GM10248 (cell line): ENCODE measurements at places on chromosomes 11 and 22.

GRCh38 chr11:103317118-103317517, 207.9 kb downstream of the DYNC2H1 start:
- DNase-seq: no peak

DNA sequence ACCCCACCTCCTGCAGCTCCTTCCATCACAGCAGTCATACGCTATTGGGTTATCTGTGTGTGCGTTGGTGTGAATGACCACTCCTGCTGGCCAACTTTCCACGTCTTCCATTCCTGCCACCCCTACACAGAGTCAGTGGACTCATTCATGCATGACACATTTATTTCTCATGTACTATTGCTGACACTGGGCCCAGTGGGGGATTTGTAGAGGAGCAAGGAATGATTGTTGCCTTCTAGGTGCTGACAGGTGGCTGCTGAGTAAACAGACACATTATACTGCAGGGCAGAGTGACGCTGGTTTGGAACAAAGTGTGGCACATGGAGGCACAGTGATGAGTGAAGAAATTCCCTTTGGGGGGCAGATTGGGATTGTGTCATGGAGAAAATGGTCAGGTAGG, 113.9 kb downstream of the CCDC81 start:
- no peak for DNase-seq

GRCh38 chr11:46278387-46279125, 1.1 kb downstream of the CREB3L1 start:
- no peak for DNase-seq

- no peak for DNase-seq
Measured at GRCh38 chr11:31535479-31535878, 25.9 kb downstream of the ELP4 start.

GRCh38 chr22:40789131-40789530, 30.0 kb downstream of the SLC25A17 start:
- no peak for DNase-seq

- DNase-seq: peak; percentile 75
Measured at GRCh38 chr22:45235101-45235777, 5.5 kb downstream of the KIAA0930 start.

DNA sequence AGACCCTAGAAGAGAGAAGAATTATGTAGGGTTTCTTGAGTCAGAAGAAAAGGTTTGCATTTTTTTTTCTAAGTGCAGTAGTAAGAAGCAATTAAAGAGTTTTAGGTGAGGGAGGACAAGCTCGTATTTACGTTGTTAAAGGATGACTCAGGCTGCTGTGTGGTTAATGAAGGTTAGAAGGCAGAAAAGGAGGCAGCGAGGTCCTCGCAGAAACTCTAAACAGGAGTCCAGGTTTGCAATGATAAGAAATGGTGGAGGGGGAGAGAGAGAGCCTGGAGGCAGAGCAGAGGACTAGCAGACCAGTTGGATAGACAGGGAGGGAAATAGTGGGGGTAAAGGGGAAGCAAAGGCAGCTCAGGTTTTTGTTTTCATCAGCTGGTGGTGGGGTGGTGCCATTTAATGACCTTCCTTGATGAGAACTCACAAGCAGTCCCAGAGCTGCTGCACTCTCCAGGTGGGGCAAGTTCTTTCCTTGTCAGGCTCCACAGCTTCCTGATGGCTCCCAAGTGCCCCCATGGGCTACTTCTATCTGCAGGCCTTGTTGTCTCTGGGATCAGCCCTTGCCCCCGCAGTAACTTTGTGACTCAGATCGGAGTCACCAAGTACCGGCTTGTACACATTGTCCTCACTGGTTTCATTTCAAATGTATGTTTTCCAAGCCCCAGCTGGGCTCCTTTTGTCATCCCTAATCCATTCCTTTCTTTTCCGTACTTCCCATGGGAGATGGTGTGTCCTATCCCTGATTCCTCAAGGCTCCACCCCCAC, 8.3 kb upstream of the INSC start:
- no peak for DNase-seq

DNA sequence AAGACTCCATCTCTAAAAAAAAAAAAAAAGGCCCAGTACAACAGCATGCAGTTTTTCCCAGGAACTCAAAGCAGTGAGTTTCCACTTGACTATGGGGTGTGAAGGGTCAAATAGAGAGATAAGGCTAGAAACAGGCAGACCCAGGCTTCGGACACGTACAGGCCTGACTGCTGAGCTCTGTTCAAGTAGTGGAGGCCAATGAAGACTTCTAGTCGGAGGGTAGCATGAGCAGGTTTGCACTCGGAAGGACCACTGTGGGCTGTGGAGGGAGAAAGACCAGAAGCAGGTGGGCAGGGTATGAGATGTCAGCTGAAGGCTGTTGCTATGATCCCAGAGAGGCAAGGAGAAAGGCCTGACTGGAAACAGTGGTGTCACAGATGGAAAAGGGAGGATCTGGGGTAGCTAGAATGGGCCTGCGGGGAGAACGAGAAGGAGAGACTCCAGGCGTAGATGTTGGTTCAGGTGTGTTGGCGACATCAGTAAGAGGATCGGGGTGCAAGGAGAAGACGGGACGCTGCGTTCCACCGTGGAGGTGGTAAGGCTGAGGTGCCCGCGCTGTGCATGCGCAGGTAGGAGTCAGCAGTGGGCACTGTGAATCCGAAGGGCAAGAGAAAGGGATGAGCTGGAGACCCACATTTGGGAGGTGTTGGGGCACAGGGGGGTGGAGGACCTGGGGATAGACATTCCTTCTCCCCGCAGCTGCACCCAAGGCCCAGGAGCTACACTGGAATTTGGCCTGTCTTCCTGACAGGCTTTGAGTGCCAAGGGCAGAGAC, 49.4 kb upstream of the RAB1B start:
- no peak for DNase-seq

- no peak for DNase-seq
Measured at GRCh38 chr11:26997378-26997777, 3.5 kb downstream of the FIBIN start.

- peak; percentile 46 for DNase-seq
Measured at GRCh38 chr11:6755303-6755952, 16.3 kb downstream of the OR2AG2 start.

DNA sequence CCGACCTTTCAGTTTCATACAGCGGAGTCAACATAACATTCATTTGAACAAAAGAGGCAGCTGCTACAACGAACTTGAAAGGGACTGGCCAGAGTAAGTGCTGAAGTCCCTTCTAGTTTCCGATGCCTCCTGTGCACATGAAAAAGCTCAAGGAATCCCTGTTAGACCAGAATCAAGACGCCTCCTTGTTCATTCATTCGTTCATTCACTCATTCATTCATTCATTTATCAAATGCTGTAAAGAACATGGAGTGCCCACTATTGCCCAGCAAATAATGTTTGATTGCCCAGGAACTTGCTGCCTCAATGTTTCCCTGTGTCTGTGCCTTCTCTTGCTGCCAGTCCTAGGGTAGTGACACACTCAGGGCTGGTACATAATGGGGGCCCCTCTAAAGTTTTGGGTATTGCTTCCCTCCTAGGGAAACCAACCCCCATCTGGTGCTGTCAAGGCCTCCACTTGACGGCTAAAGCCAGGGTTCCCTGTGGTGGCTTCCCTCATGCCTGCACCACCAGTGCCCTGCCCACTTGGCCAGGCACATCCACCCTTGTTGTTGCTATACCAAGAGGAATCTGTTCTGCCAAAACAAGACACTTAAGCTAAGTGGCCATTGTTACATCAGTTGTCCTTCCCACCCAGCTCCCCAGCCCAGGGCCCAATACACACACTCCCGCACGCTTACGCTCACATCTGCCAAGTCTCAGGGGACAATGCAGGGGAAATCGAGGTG, 3.8 kb downstream of the TMPRSS13 start:
- DNase-seq: no peak

DNA sequence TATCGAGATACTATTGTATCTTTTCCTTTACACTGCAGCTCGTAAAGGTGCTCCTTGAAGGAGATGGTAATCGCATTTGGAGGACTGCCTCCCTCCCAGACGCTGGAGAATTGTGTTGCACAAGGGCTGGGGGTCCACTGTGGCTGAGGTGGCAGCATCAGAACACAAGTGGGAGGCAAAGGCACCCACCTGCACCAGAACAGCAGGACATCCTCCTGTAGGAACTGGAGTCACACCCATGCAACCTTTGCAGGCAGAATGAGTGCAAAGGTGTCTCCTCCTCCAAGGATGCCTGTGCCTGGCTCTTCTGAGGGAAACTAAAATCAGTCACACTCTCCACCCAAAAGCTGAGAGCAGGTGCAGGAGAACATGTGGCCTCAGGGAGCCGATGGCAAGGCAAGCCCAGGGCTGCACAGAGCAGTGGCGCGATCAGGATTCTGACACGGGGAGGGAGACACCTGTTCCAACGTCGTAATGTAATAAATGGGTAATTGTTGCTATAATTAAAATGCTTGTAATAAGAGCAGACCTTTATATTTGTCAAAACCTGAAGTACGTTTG, 1501.4 kb downstream of the TBC1D22A start:
- no peak for DNase-seq

GRCh38 chr11:121499405-121499804, 46.6 kb upstream of the SORL1-AS1 start:
- DNase-seq: no peak

GRCh38 chr11:122344215-122344614, 228.2 kb upstream of the BLID start:
- no peak for DNase-seq

DNA sequence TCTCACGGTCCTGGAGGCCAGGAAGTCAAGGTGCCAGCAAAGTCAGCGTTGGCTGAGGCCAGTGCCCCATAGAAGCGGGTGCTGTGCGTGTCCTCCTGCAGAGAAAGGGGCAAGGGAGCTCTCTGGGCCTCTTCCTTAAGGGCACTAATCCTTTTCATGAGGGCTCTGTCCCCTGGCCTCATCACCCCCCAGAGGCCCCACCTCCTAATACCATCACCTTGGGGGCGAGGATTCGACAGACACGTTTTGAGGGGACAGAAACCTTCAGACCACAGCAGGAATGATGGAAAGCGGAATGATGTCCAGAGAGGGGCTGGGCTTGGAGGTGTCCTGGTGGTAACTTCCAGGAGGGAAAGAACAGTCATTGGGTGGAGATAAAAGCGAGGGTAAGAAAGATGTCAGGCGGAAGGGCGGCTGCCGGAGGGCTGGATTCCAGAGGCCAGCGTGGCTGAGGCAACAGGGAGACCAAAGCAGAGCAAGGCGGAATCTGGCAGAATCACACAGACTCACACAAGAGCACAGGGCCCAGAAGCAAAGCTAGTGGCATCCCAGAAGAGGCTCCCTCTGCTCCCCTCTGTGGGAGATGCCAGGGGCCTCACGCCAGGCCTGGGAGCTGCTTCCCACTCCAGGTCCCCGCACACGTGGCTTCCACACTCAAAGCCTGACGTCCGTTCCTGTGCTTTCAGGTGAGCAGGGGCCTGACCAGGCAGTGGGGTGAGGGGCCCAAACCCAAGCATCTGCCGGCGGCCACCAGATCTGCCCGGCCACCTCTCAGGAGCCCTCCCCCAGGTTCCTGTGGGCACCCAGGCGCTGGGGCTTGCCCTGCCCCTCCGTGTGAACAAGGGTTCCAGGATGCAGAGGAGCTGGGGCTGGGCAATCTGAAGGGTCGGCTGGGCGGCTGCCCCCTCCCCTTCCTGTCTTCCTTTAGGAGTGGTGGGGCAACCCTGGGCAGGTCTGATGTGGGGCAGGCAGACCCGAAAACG, 784.5 kb downstream of the BRD1 start:
- DNase-seq: no peak
